Stimulated activated CD4-positive, alpha-beta T cell treated with anti-CD3 and anti-CD28 coated beads, Interleukin-1b, Interleukin-23, amount 100 ng/mL, for 1 hour (primary cell): ENCODE measurements at places on chromosomes 6 and 20.

- no peak for DNase-seq
These were observed 15.9 kb downstream of the TMEM200A start for GRCh38 chr6:130381459-130382380.

DNA sequence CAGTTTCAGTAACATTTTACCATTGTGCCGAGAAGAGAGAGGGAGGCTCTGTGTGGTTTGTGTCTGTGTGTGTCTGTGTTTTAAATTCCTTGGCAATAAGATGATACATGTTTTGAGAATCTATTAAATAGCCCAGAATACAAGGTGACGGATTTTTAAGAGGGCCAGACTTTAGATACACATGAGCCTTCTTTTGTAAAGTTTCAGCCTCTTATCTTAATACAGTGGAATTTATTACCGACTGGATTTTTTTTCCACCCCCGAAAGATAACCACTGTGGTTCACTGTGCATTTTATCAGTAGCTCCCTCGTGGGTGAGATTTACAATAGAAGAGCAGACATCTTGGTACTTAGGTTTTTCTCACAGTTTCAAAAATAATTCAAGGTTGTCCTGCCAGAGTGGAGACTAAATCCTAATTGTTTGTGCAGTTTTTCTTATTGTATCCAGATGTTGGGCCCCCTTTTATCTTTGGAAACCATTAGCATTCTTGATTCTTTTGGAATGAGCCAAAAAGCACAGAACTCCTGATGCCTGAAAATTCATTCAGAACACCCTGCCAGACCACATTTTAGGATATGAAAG, 49.9 kb downstream of the STK4 start:
- no peak for DNase-seq

- DNase-seq = no peak
These were observed 216.8 kb downstream of the GJA1 start for GRCh38 chr6:121652223-121652622.

DNA sequence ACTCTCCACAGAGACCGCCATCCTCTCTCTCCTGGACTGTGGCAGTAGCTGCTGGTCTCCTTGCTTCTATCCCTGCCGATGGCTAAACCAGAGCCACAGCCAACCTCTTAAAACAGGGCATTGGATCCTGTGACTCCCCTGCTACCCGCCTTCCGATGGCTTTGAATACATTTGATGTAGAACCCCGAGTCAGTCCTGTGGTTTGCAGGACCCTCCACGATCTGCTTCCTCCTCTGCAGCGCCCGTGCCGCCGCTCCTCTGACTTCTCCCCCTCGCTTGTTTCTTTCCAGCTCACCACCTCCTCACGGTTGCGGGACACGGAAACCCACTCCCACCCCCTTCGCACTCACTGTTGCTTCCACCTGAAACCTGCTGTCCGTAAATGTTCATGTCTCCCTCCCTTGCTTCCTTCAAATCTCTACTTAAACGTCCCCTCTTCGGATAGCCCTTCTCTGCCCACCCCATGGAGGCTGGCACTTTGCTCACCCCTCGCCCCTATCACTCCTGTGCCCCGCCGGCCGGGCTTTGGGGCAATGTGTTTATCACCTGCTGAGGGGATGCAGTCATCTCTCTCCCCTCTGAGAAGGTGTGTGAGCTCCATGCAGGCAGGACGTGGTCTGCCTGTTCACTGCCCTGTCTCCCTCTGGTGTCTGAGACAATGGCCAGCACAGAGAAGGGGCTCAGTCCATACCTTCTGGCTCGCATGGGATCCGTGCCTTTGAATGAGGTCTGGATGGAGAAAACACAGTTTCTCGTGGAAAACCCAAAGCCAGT, 67.8 kb downstream of the GFOD1 start:
- no peak for DNase-seq

- no peak for DNase-seq
These were observed 14.7 kb downstream of the FOXF2 start for GRCh38 chr6:1403851-1404712.

GRCh38 chr20:10385850-10386544, 48.0 kb downstream of the MKKS start:
- no peak for DNase-seq

DNA sequence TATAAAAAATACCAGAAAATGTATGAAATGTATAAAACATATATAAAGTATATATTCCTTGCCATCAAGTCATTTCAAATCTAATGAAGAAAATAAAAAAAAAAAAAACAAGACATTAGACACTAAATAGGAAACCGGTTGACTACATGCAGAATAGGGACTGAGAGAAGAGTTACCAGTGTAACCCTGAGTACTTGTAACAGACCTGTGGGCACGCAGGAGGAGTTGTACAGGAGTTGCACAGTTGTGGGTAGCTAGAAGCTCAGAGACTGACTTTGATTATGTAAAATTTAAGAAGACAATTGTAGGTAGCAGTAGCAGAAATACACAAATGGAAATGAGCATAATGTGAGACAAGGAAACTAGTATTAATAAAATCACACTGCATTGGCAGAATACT, 112.4 kb upstream of the DST start:
- DNase-seq = no peak

GRCh38 chr6:117518870-117519269, 36.4 kb downstream of the DCBLD1 start:
- DNase-seq = no peak

DNA sequence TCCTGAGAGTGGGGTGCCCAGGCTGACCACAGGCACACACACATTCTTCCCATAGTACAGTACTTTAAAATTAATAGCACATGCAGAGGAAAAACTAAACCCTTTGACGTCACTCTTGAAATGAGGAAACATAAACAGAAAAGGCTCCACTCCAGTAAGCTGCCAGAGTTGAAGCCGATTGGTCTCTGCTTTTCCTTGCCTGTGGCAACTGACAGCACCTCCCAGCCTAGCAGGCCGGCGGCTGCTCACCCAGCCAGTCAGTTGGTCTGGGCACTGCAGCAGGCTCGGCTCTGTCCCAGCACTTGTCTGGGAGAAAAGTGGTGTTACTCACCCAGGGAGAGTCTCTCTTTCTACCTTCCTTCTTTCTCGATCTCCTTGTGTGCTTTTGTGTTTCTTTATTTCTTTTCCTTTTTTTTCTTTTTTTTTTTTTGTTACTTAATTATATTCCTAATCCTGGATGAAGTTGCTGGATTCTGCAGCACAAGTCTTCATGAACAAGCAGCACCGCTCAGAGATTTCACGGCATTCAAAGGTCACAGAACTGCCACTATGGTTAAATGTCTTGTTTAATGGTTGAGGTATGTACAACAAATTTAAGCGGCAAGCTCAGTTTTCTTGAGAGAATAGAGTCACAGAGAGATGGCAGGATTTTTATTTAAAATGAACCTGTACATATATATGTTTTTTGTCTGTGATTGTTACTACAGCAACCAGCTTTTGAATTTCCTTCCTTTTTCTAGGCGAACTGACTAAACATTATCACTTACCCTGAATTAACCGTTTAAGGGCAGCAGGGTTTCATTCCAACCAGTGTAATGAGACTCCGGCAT, at the start of gene PDE7B:
TSS of gene PDE7B (plus strand) at position 260 of the 830 bp plus-strand sequence.
- DNase-seq = no peak

DNA sequence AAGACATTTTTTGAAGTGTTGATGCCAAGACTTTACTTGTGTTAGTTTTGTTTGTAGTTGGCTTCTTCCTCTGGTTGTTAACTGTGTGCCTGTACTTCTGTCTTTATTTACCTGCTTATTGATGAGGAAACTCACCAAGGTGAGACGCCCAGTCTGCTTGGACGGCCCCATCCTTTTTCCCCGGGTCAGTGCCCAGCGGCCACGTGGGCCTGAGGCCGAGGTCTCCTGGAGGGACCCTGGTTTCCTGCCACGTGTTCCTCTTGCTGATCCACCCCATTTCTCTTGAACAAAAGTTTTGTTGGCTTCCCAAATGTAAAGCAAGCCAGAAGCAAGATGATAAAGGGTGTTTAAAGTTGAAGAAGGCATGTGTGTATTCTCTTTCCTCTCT, 24.8 kb downstream of the DUSP22 start:
- no peak for DNase-seq

GRCh38 chr20:3987296-3987695, 28.1 kb downstream of the RNF24 start:
- DNase-seq = no peak

GRCh38 chr6:43766500-43766853, 3.5 kb upstream of the VEGFA start:
- no peak for DNase-seq

GRCh38 chr6:16851044-16851540, 89.8 kb upstream of the ATXN1 start:
- DNase-seq = no peak

DNA sequence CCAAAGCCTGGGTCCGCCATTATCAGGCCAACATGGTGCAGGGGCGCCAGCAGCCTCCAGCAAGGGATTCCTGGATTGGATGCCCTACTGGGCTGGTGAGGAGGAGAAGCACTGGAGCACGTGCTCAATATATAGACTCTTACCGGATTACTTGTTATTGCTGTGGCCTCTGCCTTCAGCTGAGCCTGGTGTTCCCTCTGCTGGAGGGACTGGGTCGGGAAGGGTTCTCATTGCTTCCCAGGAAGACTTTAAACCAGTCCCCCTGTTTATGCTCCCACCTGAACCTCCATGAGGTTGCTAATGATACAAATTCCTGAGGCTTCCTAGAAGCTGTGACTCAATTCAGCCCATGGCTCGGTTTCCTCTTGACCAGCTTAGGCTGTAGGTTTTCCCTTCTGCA, 186.7 kb upstream of the ARID1B start:
- no peak for DNase-seq

GRCh38 chr6:124283486-124283885, 479.8 kb downstream of the NKAIN2 start:
- no peak for DNase-seq
